ENCODE measurements at places on chromosomes 3 and 15. TPM values are rescaled to one million over a fixed set of nuclear protein-coding genes. Genes with fewer than 3 reads are reported as not detected.

- no peak for DNase-seq
Measured at GRCh38 chr3:48014358-48014757, 1.9 kb downstream of the MAP4 start.

ACSBG1 gene
- not detected for total RNA-seq

GPR156 gene
- 0.11 TPM for total RNA-seq

DNA sequence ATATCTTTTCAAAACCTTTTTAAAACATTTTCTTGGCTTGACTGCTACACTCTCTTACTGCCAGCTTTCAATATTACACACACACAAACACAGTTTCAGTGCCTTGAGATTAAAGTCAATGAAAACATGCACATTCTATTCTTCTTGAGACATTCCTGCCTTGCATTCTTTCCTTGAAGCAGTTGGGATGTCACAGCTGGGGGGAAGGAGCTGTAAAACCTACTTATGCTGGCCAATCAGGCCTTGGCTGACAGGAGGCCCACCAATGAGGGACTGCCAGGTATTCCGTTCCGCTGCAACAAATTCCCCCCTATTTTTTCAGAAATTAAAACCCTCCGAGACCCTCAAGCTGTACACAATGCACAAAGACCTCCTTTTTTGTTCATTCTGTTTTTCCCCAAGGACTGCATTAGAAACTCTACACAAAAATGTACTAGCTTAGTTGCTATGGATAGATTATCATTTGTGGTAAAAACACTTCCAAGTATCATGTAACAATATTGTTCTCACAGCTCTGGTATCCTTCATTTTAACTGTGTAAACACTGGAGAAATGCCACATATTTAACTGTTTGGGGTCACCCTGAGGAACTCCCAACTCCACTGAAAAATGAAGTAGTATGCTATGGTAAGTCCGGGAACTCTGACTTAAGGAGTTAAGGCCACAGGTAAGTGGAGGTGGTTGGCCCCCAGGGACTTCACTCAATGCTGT is 18.5 kb downstream of the FSTL1 start:
- DNase-seq = no peak

FBXO40 gene
- 147 TPM for total RNA-seq

NEK10 gene
- total RNA-seq = 3.3 TPM

DNA sequence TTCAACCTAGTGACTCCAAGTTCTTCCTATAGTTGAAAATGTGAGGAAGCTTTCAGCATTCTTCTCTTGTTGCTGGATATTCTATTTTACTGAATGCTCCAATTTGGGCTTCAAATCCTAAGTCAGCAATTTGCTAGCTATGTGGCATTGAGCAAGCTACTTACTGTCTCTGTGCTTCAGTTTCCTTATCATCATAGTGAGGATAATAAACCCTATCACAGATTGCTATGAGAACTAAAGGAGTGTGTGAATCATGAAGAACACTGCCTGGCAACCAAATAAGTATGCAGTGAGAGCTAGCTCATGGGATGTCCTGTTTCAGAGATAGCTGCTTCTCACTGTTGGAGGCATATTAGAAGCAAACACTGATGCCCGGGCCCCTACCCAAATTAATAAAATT is 163.8 kb upstream of the CDIN1 start:
- no peak for DNase-seq
